Cerebellum (tissue), 4 donors: ENCODE measurements at places on chromosomes 1 and 21. TPM values are rescaled to one million over a fixed set of nuclear protein-coding genes. Genes with fewer than 3 reads are reported as not detected.

Gene IFI6
- total RNA-seq = 12.8 TPM

Gene OR2T11
- total RNA-seq = not detected

Gene ZYG11A
- 0.64 TPM for total RNA-seq

Gene BROX
- 32.3 TPM for total RNA-seq

Gene PPP1R8
- total RNA-seq = 40.5 TPM

Gene RNF186
- not detected for total RNA-seq

Gene C4BPB
- total RNA-seq = not detected

Gene KCNE2
- 0.45 TPM for total RNA-seq

Gene TNFRSF18
- total RNA-seq = not detected

Gene CFHR2
- not detected for total RNA-seq

Gene PTPN22
- 0.36 TPM for total RNA-seq

Gene NR1I3
- total RNA-seq = not detected

Gene PTCH2
- total RNA-seq = 2.4 TPM

Gene SESN2
- 3.2 TPM for total RNA-seq

Gene PDPN
- total RNA-seq = 18.8 TPM

Gene ASPM
- total RNA-seq = 25.3 TPM

Gene SAMD13
- total RNA-seq = 5.1 TPM

Gene LEFTY2
- 0.09 TPM for total RNA-seq

Gene FMO1
- 2.7 TPM for total RNA-seq

Gene MTMR11
- 8.9 TPM for total RNA-seq

Gene ZMYND12
- total RNA-seq = 0.64 TPM

Gene FAM163A
- total RNA-seq = 0.36 TPM

Gene LENEP
- 1.5 TPM for total RNA-seq

Gene SLC16A4
- total RNA-seq = 20.8 TPM

Gene EVA1B
- total RNA-seq = 5.1 TPM

Gene FCN3
- total RNA-seq = not detected

Gene FBXO44
- total RNA-seq = 28.6 TPM

Gene TLCD4
- 19.0 TPM for total RNA-seq

Gene NEK2
- 10.3 TPM for total RNA-seq

Gene CHODL
- total RNA-seq = 20.8 TPM
